MV-4-11 (cell line): ENCODE measurements at places on chromosomes 2 and 18.

DNA sequence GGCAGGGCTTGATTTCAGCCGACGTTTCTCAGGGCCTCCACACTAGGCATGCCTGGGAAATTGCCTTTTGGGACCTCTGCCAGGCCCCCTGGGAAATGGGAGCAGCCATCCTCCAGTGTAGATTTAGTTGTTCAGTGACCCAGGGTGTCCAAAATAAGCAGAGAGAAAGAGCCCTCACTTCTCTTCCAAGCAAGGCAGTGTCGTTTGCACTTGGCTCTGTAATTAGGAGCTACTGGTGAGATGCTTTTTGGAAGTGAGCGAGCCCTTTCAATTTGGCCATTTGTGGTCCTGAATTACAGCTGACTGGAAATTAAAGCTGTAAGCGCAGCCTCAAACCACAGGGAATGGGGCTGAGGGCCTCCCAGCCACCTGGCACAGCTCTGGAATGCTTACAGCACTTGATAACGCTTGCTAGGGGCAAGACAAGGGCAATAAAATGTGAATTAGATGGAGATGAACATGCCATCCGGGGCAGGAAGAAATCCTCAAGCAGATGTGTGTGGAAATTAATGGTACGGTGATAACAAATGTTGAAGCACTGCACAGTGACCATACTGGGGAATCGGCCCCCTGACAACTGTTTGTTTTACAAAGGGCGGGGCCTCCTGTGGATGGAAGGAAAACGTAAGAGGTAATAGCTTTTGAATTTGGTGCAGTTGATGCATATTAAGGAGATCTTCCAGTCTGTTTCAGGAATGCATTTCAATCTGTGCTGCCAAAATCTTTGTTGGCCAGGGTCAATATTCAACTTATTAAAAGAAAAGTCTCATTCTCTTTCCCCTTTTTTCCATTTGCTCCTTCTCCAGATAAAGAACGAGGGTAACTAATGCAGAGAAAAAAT lies 173.1 kb downstream of the UXS1 start:
- DNase-seq, result no peak

GRCh38 chr18:49189772-49190171 lies 239.0 kb upstream of the SMAD7 start:
- DNase-seq, result no peak

DNA sequence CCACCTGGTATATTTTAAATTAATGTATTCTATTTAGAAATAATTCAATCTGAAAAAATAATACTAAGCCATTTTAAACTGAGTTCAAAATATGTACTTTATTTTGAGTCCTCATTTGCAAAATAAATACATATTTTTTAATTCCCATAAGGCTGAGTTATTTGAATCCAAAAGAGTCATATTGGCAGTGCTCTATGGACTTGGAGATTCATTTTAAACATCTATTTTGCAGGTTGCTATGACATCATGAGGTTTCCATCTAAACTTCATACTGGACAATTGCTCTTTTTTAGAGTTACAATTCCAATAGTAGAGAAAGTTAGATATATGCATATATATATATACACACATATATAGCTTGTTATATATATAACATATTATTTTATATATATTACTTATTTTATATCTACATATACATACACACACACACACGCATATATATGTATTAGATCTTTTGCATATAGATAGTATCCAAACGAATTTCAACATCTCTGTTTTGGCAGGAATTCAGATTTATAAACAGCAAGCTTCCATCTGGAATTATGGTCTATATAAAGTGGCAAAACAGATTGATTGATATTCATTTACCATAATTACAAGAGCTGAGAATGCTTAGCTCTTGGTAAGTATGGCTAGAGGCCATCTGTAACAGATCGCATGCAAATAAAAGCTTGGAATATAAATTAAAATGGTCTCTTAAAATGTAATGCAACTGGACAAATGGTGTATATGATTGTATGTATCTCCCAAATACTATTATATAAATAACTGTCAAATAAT lies 34.9 kb downstream of the NOL4 start:
- DNase-seq, result no peak

- peak; percentile 46 for DNase-seq
Observed at GRCh38 chr2:124027182-124027581, 2.1 kb downstream of the CNTNAP5 start.

- DNase-seq, result no peak
Observed at GRCh38 chr2:16206191-16206944, 266.0 kb downstream of the MYCN start.
